ENCODE measurements at places on chromosomes 6 and 20.
A peak's percentile ranks its signal among the peaks of the same experiment; 100 is the strongest.

GRCh38 chr6:44072959-44073611 lies 54.2 kb downstream of the MRPL14 start:
- peak; percentile 84 for DNase-seq

DNA sequence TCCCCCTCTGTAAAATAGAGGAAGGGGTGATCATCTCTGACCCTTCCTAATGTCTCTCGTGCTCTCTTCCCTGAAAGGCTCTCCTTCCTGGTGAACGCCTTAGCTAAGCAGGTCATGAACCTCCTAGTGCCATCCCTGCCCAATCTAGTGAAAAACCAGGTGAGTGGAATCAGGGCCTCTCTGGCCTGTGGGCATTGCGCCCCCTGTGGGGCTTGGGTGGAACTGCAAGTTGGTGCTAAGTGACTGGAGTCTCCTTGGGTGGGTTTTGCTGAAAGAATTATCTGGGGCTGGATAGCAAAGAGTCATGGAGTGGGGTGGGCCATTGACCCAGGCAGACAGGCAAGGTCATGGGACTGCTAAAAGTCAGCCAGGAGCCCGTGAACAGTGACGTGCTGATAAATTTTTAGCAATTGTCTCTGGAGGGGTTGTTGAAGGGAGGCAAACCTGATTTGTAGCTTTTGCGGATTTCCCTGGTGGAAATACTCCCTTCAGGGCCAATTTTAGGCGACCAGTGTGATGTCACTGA lies 8.9 kb downstream of the BPIFB1 start:
- DNase-seq = peak; percentile 34

DNA sequence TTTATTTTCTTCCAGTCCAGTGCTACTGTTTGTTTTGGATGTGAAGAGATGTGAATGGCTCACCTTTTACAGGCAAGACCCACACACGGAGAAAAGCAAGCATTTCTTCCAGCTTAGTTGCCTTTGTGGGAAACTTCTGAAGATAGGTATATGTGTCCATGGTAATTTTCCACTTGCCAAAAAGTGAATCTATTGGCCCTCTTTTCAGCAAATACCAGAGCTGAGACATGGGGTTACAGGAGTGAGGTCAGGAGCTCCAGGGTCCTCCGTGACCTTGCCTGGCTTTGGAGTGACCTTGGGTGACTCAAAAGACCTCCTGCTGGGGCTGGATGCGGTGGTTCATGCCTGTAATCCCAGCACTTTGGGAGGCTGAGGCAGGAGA lies 166.7 kb downstream of the SCML4 start:
- no peak for DNase-seq

DNA sequence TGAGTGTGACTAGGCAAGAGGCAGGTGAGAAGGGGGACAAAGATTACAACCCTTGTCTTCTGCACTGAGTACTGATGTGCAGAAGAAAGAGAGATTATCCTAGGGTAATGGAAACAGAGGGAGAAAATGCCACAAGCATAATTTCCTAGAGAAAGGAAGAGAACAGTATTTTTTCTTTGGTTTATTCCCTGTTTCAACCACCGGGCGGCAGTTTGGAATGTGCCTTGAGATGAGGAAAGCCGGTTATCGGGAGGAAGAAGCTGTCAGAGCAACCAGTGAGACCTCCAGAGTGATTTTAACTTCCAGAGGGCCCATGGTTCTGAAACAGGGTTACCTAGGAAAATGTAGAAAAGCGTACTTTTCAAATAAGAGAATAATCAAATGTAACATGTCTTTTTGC lies 121.4 kb downstream of the REV3L start:
- DNase-seq = no peak

- DNase-seq = no peak
Measured at GRCh38 chr20:59611286-59611685, 6.9 kb downstream of the PHACTR3 start.

DNA sequence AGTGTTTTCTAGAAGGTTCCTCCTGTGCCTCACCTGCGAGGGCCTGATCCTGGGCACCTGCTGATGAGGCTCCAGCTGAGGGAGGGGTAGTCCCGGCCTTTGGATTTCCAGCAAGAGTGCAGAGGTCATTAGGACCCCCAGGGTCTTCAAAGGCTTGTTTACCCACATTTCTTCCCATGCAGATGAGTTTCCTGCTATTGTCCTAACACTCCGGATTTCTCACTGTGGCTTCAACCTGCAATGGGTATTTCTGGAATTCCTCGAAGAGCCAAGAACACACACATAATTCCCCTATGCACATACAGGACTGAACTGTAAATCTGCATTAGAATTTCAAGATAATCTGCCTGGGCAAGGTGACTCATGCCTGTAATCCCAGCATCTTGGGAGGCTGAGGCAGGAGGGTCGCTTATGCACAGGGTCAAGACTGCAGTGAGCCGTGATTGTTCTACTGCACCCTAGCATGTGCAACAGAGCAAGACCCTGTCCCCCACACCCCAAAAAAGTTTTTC lies 53.9 kb downstream of the ADNP start:
- DNase-seq = no peak

DNA sequence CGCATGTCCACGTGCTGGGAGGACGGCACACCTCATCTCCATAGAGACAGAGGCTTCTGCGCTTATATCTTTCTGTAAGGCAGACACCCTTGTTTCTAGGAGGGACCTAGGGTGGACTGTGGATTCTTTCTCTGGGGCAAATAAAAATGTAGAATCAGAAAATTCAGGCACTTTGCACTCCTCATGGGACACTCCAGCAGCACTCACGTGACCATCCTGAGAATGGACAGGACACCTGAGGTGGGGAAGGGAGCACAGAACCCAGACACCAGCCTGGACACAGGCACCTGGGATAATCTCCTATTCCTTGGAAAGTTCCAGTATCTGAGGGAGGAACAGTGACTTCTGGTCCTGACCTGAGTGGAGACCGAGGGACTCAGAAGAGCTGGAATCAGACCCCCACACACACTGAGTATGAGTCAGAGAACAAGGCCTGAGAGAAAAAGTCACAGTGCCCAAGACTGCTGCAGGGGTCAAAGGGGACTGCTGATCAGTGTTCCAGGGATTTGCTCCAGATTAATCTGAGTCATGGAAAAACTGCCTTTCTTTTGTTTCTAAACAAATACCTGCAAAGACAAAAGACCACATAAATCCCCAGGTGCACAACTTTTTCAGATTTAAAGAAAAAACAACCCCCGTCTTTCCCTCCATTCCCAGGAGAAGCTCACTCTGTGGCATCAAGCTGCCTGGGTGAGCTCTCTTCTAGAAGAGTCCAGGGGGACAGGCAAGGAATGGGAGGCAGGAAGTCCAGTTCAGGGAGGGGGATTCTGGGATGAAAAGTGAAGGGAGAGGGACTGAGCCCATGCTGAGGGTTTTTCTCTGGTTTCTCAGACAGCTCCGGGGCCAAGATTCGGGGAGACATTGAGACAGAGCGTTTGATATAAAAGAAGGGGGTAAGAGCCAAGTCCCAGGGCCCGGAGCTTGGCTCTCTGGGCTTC lies 35.6 kb upstream of the MICB start:
- DNase-seq = no peak

GRCh38 chr6:122339661-122340060 lies 59.8 kb upstream of the HSF2 start:
- DNase-seq = no peak

DNA sequence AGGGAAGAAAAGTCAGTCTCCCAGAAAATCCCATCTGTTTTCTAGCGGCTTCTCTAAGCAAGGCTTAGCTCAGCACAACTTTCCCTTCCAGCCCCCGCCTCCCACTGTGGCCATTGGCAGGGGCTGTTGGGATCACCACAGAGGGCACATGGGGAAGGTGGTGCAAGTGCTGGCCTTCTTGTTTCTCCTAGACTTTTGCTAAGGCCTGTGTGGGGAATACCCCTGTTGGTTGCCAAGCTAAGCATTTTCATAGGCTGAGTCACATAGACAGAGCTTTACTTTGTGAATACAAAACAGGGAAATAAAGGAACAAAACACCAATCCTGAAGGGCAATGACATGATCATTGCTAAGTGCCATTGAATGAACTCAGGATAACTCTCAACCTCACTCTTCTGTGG lies 32.4 kb upstream of the TIAM2 start:
- DNase-seq = no peak

DNA sequence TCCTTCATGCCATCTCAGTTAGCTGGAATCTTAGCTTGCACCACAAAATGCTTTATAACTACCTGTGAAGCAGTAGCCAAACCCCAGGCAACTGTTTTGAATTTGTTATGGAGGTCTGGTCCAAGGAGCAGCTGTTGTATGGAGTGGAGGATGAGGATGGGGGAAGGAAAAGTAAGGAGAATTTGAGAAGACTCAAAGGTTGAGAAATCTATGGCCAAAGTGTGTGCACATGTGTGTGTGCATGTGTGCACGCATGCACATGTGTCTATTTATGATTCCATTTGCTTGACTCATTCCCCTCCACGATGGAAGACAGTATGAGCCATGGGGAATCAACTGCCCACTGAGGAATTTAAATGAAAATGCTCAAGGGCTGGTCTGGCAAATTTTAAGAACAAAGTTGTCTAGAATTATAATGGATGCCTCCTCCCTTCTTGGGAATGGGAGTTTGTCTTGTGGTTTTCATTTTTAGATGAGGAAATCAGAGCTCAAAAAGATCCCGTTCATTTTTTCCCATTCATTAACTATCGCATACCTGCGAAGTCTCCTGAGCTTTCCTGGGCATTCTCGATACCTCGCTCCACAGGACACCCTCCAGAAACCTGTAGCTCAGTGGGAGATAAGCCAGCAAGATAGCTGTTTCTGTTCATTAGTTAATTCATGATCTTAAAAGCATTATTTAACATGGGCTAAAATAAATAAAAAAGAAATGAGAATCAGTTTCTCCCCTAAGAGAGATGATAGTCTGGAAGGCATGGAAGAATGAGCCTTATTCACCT lies 152.3 kb upstream of the NEDD9 start:
- DNase-seq = no peak

DNA sequence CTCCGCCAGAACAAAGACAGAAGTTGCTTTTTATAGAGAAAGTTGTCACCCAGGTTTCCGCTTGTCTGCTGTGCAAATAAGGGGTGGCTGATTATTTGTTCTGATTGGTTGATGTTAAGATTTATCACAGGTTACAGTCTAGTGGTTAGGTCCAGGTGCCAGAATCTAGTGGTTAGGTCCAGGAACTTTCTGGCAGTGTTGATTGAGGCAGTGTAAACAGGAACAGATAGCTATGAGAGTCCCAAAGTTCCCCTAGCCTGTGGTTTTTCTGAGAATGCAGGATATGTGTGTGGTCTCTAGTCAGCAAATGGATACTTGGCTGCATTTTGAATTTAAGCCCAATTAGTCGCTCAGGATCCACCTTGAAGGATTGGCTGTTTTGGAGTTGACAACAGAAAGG lies 148.0 kb downstream of the TMEM200A start:
- DNase-seq = no peak

DNA sequence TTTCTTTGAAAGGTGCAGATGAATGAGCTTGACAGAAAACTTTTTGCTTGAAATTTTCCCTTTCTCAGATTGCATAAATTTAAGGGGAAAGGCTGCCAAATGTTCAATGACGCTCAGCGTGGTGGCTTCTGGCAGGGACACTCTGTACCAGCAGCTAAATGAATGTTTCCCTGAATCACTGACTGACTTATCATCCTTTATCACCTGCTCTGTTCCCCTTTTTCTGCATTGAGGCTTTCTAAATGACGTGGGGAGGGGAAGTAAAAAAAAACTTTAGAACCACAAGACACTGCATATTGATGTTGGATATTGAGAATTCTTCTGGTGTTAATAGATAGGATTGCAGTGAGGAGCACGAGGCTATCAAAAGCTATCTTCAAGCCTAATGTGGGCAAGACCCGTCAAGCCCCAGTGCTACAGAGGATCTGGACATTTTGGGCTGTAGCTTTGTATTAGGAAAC lies 46.9 kb upstream of the ENPP5 start:
- no peak for DNase-seq

GRCh38 chr6:103122766-103123601 lies 1729.5 kb downstream of the GRIK2 start:
- no peak for DNase-seq

- no peak for DNase-seq
Measured at GRCh38 chr20:24507182-24507853, 37.9 kb downstream of the SYNDIG1 start.

DNA sequence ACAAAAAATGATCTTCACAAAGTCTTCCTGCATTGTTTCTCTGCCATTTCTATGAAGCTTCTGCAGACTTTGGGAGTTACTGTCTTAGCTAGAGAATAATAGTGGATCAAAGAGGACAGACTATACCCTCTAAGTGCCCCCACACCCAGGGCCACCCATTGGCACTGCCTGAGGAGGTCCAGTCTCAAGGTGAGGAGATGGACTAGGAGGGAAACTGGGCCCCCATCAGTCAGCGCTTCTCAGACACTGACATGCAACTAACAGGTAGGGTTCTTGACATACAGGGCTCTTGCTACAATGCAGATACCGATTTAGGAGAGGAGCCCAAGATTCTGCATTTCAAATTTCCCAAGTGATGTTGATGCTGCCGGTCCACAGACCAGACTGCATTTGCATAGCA lies 24.3 kb downstream of the PCNA start:
- DNase-seq = no peak

GRCh38 chr20:4073852-4074741 lies 58.7 kb upstream of the RNF24 start:
- DNase-seq = no peak

GRCh38 chr6:20575125-20575524 lies 40.9 kb downstream of the CDKAL1 start:
- no peak for DNase-seq

GRCh38 chr6:20440296-20440695 lies 38.6 kb downstream of the E2F3 start:
- DNase-seq = no peak

DNA sequence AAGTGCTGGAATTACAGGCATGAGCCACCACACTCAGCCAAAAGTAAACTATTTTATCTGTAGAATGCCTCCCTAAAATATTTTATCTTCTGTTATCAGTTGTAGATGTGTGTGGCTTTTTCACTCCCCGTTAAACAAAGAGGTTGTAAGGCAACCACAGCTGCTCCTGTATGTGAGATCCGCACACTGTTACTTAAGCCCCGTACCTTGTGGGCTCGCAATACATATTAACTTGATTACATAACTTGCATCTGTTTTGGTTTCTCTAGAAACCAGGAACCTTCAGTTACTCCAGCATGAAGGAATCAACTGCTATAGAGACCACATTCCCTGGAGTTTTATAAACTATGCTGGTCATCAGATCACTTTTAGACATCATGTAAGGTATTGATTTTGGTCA lies 420.1 kb upstream of the SLC35B3 start:
- DNase-seq = no peak

DNA sequence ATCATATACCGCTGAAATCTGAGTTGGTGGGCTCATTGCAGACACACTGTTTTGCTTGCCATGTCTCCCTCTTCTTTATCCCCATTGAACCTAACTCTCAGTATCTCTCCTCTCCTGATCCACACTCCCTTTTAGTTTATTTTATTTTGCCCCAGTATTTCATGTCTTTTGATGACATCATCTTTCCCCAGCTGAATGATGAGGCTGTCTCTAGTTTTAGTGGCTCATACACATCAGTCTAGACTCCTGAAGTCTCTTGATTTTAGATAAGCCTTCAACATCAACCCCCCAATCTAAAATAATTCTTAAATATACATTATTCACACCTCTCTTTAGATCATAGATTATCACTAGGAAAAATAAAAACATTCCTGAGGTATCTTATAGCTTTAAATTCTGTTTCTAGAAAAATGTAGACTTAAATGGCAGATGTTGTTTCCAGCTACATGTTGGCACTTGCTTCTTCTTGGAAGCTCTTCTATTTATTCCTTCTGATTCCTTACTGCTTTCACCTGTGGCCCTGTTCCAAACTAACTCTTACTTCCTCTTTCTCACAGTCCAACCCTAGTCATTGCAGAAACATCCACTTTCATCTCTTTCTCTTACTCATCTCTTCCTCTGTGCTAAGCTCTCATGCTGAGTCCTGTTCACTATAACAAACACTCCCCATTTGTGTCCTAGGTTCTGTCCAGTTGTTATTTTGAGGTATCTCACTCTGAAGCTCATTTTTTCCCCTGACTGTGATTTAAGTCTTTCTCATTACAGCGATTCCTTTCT lies 191.9 kb upstream of the SLC35B3 start:
- no peak for DNase-seq

Data from stimulated activated CD4-positive, alpha-beta T cell treated with anti-CD3 and anti-CD28 coated beads, Interleukin-15, amount 100 ng/mL, for 48 hours (primary cell).